ENCODE measurements at places on chromosomes 4 and X.

GRCh38 chr4:56817840-56818491 is 3.5 kb downstream of the SPINK2 start:
- DNase-seq, result peak; percentile 27

DNA sequence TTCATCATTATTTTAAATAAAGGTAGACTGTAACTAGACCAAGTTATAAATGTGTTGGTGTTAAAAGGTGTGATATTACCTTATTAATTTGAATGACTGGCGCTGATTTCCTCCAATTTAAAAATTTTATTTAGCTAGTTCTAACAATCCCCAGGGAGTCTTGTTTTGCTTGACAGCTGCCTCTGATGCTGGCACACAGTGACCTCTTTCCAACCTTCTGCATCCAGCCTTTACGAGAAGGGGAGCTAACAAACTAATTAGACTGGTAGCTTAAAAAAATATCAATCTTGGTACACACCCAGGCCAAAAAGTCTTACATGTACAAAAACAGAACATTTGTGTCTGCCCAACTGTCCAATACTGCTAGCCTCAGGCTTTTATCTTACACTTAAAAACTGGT is 51.8 kb upstream of the ENPEP start:
- DNase-seq, result no peak

GRCh38 chrX:119218198-119218597 is 17.9 kb upstream of the PGRMC1 start:
- no peak for DNase-seq

GRCh38 chr4:94959307-94959706 is 201.6 kb downstream of the BMPR1B start:
- DNase-seq, result no peak

GRCh38 chr4:129327637-129328036 is 231.7 kb downstream of the C4orf33 start:
- no peak for DNase-seq

DNA sequence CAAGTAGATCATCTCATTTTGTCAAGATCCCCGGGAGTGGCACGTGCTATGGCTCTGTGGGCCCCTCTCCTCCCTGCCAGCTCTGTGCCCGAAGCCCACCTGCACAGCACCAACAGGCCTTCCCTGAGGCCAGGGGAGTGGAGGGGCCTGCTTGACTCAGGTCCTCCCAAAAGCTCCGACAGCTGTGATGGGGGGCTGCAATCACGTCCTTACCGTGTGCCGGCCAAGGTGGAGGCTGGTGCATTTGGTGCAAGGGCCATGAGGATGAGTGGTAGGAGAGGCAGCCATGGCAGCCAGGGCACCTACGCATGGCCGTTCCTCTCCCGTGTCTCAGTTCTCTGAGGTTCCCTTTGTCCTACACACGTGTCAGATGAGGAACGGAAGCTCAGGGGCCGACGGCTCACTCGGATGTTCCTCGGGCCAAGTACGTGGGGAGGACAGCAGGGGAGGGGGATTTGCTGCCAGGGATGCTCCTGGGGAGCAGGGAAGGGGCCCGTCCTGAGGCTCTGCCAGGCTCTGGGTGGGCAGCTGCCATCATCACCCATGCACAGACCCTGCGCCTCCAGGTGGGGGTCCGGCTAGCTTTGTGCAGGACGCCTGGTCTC is 95.8 kb downstream of the HMX1 start:
- DNase-seq, result no peak

- DNase-seq, result no peak
Measured at GRCh38 chrX:155857561-155857960, 23.6 kb upstream of the VAMP7 start.

DNA sequence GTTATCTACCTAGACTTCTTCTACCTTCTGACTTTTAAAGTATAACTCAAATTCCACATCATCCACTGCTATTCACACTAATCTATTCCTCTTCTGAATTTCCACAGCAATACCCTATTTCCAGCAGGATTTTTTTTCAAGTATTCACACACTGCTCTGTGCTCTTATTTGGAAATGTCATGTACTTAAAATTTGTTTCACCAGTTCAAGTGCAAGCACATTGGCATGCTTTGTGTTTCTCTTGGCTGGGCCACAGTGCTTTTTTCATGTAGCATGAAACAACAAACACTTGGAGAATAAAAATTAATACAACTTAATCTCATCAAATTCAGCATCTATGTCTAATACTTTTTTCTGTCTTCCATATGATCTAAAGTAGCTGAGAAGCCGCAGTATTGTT is 161.8 kb upstream of the PCDH18 start:
- DNase-seq, result no peak

GRCh38 chr4:3336382-3337356 is 43.8 kb downstream of the RGS12 start:
- no peak for DNase-seq

GRCh38 chr4:181119186-181119585 is 1124.0 kb upstream of the TENM3 start:
- DNase-seq, result no peak

DNA sequence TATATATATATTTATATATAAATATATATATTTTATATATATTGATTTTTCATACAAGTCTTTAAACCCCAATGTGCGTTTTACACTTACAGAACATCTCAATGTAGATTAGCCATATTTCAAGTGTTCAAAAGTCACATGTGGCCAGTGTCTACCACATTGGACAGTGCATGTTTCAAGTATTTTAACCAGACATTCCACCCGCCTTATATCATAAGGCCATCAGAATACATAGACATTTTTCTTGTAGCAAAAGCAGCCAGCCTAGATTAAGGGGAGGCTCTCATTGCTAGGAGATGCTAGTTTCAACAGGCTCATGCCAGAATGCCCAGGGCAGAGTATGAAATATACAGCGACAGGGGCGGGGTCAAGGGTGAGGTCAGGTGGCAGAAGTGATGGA is 202.0 kb downstream of the NR3C2 start:
- no peak for DNase-seq

GRCh38 chrX:57977992-57978391 is 67.7 kb upstream of the ZXDA start:
- DNase-seq, result no peak

DNA sequence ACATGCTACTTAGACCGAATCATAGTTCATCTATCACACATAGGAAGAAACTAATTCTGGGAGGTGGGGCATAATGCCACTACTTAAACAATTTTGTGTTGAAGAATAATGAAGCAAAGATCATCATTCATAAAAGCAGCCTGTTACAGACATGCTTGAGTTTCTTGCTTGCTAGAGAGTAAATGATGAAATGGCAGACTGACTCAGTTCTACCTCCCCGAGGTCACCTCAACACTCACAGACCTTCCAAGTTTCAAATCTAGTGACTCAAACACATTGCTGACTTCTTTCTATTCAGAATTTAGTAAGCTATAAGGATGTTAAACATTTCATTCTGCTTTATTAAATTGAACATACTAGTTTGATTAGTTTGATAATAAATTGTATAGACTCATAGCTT is 636.5 kb upstream of the FRG1 start:
- no peak for DNase-seq

- DNase-seq, result peak; percentile 3
Measured at GRCh38 chr4:174707051-174707676, 121.9 kb downstream of the GLRA3 start.

Data from activated naive CD4-positive, alpha-beta T cell treated with Interleukin-2 at 50 U/mL for 16 hours (primary cell).